ENCODE measurements at places on chromosomes 3 and 15. TPM values are rescaled to one million over a fixed set of nuclear protein-coding genes. Genes with fewer than 3 reads are reported as not detected.

GRCh38 chr3:138939561-138940241 lies 7.2 kb downstream of the FOXL2 start:
- no peaks in the 10 kb centered on the region for H3K36me3 ChIP-seq
- peaks cover 19% of the 10 kb centered on the region for H3K4me1 ChIP-seq
- H3K27me3 ChIP-seq, result peaks cover 98% of the 10 kb centered on the region

DNA sequence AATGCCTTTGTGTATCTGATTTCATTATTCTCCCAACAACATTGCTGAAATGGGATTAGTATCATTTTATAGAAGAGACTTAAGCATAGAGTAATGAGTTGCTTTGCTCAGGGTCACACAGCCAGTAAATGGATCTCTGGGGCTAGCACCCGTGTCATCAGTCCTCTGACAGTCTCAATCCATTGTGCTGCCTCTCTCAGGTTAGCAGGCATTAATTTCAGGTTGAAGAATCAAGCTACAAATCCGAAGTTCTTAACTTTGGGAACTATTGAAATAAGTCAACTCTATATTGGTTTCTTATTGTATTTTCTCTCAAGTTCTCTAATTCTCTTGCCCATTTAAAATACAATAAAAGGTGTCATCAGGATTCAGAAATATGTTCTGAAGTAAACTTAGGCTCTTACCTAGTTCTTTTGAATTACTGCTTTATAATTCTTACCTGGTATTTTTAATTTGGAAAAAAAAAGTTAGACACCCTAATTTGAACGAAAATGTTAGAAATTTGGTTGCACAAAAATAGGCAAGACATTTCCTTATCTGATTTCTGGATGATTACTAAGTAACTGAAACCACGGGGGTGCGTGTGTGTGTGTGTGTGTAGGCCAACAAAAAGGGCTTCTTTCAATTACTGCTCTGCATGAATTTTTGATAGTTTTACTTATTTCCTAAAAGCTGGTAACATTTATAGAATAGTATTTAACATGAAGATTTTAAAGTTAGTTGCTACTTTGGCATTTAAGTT lies 189.8 kb downstream of the MBNL1 start:
- H3K27ac ChIP-seq, result no peak overlapping the region
- DNase-seq, result no peak
- no peaks in the 10 kb centered on the region for H3K27me3 ChIP-seq
- peaks cover 8% of the 10 kb centered on the region for H3K36me3 ChIP-seq
- no peaks in the 10 kb centered on the region for H3K4me1 ChIP-seq

- no peak for DNase-seq
- no peak overlapping the region for H3K4me3 ChIP-seq
- H3K4me1 ChIP-seq, result no peaks in the 10 kb centered on the region
- H3K27ac ChIP-seq, result peak overlapping the region; percentile 51
- H3K27me3 ChIP-seq, result no peaks in the 10 kb centered on the region
Observed at GRCh38 chr15:50234764-50235163, 30.8 kb downstream of the HDC start.

GRCh38 chr3:105145511-105145910 lies 221.2 kb upstream of the ALCAM start:
- H3K4me1 ChIP-seq, result no peaks in the 10 kb centered on the region
- H3K27me3 ChIP-seq, result no peaks in the 10 kb centered on the region
- DNase-seq, result no peak
- no peaks in the 10 kb centered on the region for H3K36me3 ChIP-seq

The GPR27 gene
- total RNA-seq, result 2.2 TPM

The CDHR4 gene
- total RNA-seq, result not detected

The CPNE9 gene
- total RNA-seq, result not detected

The TERC gene
- 9.6 TPM for total RNA-seq

The GOLGA8J gene
- 0.35 TPM for total RNA-seq

The LPCAT4 gene
- 175 TPM for total RNA-seq
